Frontal cortex (tissue), 4 donors: ENCODE measurements at places on chromosomes 3 and 15. TPM values are rescaled to one million over a fixed set of nuclear protein-coding genes. Genes with fewer than 3 reads are reported as not detected.

IL17RE gene
- under 0.01 TPM for total RNA-seq

PAQR5 gene
- 0.82 TPM for total RNA-seq

MAP3K13 gene
- 45.7 TPM for total RNA-seq

NOP10 gene
- 81.9 TPM for total RNA-seq

OCA2 gene
- total RNA-seq: 4.5 TPM

IL5RA gene
- total RNA-seq: under 0.01 TPM

BBX gene
- 19.6 TPM for total RNA-seq

TGM4 gene
- total RNA-seq: not detected

C3orf49 gene
- total RNA-seq: not detected

FETUB gene
- total RNA-seq: not detected

THSD4 gene
- total RNA-seq: 1.6 TPM

ENTPD3 gene
- total RNA-seq: 3.3 TPM

WDR49 gene
- total RNA-seq: 10.6 TPM

C3orf80 gene
- total RNA-seq: 7.7 TPM

CEMIP gene
- total RNA-seq: 3.7 TPM

SI gene
- total RNA-seq: not detected

ZKSCAN7 gene
- 30.2 TPM for total RNA-seq

ELL3 gene
- total RNA-seq: 1.2 TPM

SPESP1 gene
- 4.5 TPM for total RNA-seq

ZNF80 gene
- total RNA-seq: not detected

PDCD10 gene
- total RNA-seq: 63.6 TPM

UROC1 gene
- total RNA-seq: not detected

ZNF710 gene
- 6.5 TPM for total RNA-seq

CD200 gene
- total RNA-seq: 49.7 TPM

MITF gene
- 1.6 TPM for total RNA-seq

SOX14 gene
- not detected for total RNA-seq

SLC12A8 gene
- total RNA-seq: 2.4 TPM

KBTBD8 gene
- total RNA-seq: 19.2 TPM

SPRED1 gene
- 70.9 TPM for total RNA-seq

ETFA gene
- 61.1 TPM for total RNA-seq

WDR93 gene
- 0.41 TPM for total RNA-seq

AGBL1 gene
- total RNA-seq: 1.2 TPM

STAB1 gene
- 13.9 TPM for total RNA-seq

GABRG3 gene
- total RNA-seq: 24.1 TPM

TEX55 gene
- total RNA-seq: not detected

CYP11A1 gene
- not detected for total RNA-seq

OXTR gene
- total RNA-seq: 2.0 TPM

HRG gene
- total RNA-seq: not detected

ACTRT3 gene
- 3.3 TPM for total RNA-seq

PARP15 gene
- total RNA-seq: not detected

SLC2A2 gene
- total RNA-seq: not detected

ANKRD34C gene
- total RNA-seq: under 0.01 TPM

SCAANT1 gene
- total RNA-seq: not detected

CLEC3B gene
- 24.1 TPM for total RNA-seq

TRIM71 gene
- 2.9 TPM for total RNA-seq

SAMMSON gene
- not detected for total RNA-seq

EIF4E3 gene
- total RNA-seq: 22.8 TPM

LOXL1 gene
- total RNA-seq: 2.4 TPM

ARL13B gene
- 18.3 TPM for total RNA-seq

CTXN2 gene
- 0.82 TPM for total RNA-seq

ETV5 gene
- total RNA-seq: 25.7 TPM

IL17RB gene
- total RNA-seq: 1.6 TPM

PTPRG gene
- total RNA-seq: 52.6 TPM
